ENCODE measurements at places on chromosomes 4 and X. TPM values are rescaled to one million over a fixed set of nuclear protein-coding genes. Genes with fewer than 3 reads are reported as not detected.

- DNase-seq = no peak
- H3K27ac ChIP-seq = no peak overlapping the region
- no peaks in the 10 kb centered on the region for H3K4me1 ChIP-seq
Observed at GRCh38 chr4:124846306-124846705, 133.8 kb upstream of the ANKRD50 start.

DNA sequence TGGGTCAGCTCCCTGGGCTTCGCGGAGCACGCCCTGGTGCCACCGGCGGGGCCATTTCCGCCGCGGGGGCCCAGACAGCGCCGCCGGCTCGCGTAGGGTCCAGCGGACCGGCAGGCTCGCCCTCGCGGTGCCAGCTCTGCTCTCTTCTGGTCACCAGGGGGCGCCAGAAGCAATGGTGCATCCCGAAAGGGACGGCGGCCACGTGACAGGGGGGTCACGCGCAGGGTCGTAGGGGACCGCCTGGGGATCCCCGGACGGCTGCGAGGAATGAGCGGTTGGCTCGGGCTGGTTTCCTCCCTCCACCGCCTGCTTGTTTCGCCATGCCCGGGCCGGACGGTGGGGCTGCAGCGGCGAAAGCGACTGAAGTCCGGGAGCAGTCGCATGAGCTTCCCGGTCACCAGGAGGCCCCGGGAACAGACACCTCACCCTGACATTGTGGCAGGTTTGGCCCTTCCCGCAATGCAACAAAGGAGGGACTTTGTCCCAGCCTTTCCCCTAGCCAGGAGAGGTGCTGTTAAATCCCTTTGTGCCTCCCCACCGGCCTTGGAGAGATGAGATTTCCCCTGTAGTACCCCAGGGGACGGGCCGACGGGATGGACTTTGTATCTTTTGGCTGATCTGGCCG is 15.8 kb downstream of the ZCCHC12 start:
- H3K4me3 ChIP-seq = peak overlapping the region; percentile 51
- peak; percentile 80 for DNase-seq
- no peaks in the 10 kb centered on the region for H3K27me3 ChIP-seq
- peaks cover 5% of the 10 kb centered on the region for H3K4me1 ChIP-seq

GRCh38 chrX:80334583-80334982 is 85.7 kb upstream of the TENT5D start:
- no peak overlapping the region for H3K27ac ChIP-seq
- no peaks in the 10 kb centered on the region for H3K36me3 ChIP-seq
- H3K27me3 ChIP-seq = no peaks in the 10 kb centered on the region
- peaks cover 7% of the 10 kb centered on the region for H3K4me1 ChIP-seq
- peak overlapping the region; percentile 18 for H3K4me3 ChIP-seq

DNA sequence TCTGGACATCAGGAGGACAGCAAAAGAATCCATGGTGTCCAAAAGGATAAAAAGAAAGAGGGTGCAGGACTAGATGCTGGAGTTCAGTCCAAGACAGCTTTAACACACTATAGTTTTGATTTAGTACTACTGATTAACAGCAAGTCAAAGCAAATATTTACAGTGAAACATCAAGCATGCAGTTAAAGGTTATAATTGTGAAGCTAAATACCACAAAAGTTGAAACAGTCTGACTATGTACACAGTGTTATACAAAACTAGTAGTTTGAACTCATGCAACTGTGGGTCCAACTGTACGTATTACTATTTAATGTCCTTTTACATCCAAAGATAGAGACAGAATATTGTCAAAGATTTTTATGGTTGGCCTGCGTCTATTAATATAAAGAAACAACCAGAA is 57.6 kb downstream of the CHIC2 start:
- no peaks in the 10 kb centered on the region for H3K4me1 ChIP-seq
- no peak overlapping the region for H3K4me3 ChIP-seq
- no peak for DNase-seq
- H3K27ac ChIP-seq = no peak overlapping the region
- H3K27me3 ChIP-seq = no peaks in the 10 kb centered on the region
- no peaks in the 10 kb centered on the region for H3K36me3 ChIP-seq

GRCh38 chr4:8268901-8269534 is 536 bp upstream of the HTRA3 start:
- peaks cover 18% of the 10 kb centered on the region for H3K4me1 ChIP-seq
- no peak overlapping the region for H3K4me3 ChIP-seq
- H3K27ac ChIP-seq = no peak overlapping the region
- no peaks in the 10 kb centered on the region for H3K36me3 ChIP-seq

GRCh38 chr4:86549163-86549788 is 44.8 kb upstream of the PTPN13 start:
- no peaks in the 10 kb centered on the region for H3K4me1 ChIP-seq
- DNase-seq = no peak
- no peaks in the 10 kb centered on the region for H3K27me3 ChIP-seq

Gene ANTXR2
- polyA plus RNA-seq = 42.6 TPM

Gene ATOH1
- not detected for polyA plus RNA-seq

Gene HPF1
- polyA plus RNA-seq = 60.5 TPM

Gene SRD5A3
- 18.6 TPM for polyA plus RNA-seq
